Panc1 (cell line): ENCODE measurements at places on chromosomes 12 and 14.

- DNase-seq = no peak
These were observed 77.8 kb upstream of the MAX start for GRCh38 chr14:65179918-65180724.

DNA sequence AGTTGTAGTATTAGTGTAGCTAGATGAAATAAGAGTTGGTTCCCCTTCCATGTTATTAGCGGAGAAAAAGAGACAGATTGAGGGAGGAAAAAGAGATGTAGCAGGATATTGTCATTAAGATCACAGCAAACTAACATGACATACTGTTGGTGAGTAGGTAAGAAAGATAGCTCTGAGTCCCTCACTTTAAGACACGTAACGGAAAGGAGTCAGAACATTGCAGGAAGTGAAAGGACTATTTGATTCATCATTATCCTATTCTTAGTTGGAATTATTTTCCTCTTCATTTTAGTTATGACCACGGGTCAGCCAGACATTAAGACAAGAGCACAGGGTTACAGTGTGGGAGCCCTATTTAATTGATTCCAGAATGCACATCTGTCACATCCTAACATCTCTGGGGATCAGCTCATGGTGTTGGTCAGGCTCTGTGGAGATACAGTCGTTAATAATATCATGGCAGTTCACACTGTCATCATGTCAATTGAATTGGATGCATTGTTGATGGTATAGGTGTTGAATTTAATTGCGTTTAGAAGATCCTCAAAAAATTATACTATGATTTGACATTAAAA lies 55.0 kb downstream of the TMX1 start:
- DNase-seq = no peak

- no peak for DNase-seq
These were observed 121.3 kb downstream of the PDE3A start for GRCh38 chr12:20489645-20490044.

DNA sequence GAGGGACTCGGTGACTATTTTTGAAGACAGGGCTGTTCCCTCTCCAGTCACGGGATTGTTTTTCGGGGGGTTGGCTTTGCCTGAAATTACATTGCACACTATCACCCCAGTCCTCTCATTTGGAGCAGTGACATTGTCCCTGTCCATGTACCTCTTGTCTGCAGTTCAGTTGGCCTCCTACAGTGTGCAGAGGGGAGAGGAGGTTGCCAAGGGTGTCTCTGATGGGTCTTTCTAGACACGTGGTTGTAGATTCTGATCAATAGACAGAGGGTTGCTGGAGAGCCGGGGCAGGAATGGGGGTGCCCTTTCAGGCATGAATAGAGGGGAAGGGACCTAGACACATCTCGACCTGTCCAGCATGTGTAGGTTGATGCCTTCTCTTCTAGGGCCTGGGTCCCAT lies 1.2 kb downstream of the TMEM120B start:
- no peak for DNase-seq

DNA sequence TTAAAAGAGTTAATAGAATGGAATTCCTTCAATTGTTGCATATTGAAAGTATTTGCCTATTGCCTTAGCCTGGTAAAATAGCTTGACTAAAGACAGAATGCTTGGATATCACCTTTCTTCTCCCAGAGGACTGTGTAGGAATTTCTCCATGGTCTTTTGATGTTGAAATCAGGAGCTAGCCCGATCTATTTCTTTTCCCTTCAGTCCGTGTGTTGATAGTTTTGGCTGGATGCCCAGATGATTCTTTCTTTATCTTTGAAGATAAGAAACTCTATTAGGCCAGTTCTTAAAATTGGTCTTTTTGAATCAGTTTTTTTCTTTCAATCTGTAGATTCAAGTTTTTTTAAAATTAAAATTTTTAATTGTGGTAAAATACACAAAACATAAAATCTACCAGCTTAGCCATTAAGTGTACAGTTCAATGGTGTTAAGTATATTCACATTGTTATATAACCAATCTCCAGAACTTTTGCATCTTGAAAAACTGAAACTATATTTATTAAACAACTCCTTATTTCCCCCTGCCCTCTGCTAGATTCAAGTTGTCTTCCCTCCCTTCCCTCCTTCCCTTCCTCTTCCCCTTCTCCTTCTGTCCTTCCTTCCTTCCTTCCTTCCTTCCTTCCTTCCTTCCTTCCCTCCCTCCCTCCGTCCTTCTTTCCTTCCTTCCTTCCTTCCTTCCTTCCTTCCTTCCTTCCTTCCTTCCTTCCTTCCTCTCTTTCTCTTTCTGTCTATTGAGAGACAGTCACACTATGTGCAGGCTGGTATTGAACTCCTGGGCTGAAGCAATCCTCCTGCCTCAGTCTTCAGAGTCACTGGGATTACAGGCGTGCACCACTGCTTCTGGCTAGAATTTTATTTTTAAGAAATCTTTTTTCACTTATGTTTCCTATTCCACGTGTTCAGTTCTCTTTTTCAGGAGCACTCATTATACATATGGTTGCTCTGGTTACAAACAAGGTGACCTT lies 10.1 kb downstream of the LACRT start:
- no peak for DNase-seq

DNA sequence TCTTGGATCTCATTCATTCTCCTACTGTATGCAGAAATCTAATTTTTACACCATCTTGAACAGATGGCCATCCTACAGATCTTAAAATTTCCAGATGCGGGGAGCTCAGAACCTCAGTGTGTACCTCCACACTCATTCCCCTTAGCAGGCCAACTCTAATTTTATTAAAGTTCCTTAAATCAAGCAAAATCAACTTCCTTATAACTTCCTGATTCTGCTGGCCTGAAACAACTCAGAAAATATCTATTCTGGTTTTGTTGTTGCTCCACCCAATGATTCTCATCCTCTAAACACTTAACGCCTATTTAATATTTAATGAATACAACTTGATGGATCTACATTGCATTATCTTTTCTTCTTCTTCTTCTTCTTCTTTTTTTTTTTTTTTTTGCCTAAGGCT lies 3.1 kb downstream of the EMP1 start:
- DNase-seq = no peak

DNA sequence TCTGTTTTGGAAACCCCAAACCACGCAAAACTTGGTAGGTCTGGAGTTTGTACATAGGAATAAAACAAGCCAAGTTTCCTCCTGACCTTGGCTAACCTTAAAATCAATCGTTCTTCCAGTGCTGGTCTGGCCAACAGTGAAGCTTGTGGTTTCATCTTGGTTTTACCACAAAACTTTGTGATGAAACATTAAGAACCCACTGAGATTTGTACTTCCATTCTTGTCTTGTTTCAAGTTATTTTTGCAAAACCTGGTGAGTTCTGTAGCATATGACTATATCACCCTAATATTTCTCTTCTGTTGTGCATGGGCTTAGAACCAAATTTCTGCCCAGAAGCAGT lies 26.4 kb downstream of the SIX1 start:
- DNase-seq = no peak

- DNase-seq = no peak
These were observed 64.8 kb upstream of the PLEKHG3 start for GRCh38 chr14:64639340-64639821.

DNA sequence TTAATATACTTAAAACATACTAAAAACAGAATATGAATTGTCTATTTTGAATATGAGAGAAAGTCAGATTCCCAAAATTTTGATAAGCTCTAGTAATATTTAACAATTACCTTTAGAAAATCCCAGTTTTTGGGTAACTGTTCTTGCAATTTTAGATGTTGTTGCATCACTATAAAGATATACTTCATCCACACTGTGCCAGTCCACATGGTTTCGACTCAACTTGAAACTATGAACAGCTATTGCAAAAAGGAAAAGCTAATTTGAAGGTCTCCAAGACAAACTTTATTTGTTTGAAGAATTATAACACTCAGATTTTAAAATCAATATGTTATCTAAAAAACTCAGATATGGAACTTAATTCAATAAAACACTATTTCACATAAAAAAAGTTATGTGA lies 59.9 kb downstream of the DDHD1 start:
- DNase-seq = no peak

DNA sequence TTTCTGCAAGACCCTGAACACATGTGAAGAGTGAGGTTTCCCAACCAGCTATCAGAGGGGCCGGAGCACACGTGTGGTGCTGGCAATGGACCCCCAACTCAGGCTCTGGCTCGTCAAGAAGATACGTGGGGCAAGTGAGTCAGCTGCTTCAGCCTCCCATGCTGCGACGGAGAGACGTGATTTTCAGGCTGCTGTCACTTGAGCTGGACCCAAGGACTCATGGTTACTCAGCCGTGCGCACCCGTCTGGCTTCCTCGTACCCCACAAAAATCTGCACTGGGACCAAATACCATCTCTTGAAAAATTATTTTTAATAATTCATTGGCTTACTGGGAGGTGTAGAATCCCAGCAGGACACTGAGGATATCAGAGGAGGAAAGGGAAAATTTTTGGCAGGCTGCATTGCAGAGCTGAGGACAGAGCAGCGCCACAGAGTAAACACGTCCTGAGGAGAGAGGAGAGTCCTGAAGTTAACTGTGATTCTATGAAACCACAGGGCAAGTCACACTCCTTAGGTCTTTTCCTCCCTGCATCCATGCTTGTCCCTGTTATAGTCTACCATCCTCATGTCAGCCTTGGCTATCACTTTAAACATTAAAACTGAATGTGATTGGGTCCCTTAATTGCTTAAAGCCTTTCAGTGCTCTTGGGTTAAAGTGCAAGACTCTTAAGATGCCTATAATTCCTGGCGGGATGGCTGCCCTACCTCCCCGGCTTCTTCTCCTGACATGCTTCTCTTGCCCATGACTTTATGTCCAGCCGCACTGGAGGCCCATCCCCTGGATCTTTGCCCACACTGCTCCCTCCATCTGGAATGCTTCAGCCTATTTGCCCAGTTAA lies 95.3 kb upstream of the SLC35F4 start:
- DNase-seq = no peak

GRCh38 chr14:96658611-96659010 lies 138.6 kb upstream of the VRK1 start:
- DNase-seq = no peak

DNA sequence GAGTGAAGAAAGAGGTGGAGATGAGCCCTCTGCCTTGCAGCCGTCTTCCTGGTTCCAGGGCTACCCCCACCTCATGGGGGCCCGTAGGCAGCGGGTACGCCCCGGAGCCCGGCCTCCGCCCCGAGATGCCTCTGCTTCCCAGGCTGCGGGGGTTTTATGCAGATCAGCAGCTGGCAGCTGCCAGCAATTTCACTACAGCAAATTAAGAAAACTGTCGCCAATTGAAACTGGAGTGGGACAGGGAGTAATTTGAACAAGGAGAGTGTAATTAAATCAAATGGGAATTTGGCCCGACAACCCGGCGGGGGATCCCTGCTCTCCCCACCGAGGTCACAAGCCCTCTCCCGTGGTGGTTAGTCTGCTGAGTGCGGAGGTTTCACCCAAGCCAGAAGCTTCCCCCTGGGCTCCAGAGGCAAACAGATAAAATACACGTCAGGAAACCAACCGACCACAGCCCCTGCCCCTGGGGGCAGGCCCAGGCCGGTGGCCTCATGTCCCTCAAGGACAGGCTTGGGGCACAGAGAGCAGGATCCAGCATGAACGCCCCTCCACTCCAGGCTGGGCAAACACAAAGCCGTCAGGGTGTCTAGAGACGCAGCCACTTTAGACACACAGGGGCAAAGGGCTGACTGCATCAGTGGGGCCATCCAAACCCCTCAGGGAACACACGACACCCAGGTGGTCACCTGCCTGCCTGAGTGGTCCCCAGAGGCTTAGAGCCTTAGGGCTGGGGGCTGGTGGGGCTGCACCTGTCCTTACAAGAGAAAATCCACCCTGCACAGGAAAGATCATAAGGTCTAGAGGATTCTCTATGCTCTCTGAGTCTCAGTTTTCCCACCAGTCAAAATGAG lies 53.8 kb downstream of the TESC start:
- DNase-seq = no peak

GRCh38 chr14:68951800-68952530 lies 27.1 kb downstream of the ACTN1 start:
- no peak for DNase-seq

DNA sequence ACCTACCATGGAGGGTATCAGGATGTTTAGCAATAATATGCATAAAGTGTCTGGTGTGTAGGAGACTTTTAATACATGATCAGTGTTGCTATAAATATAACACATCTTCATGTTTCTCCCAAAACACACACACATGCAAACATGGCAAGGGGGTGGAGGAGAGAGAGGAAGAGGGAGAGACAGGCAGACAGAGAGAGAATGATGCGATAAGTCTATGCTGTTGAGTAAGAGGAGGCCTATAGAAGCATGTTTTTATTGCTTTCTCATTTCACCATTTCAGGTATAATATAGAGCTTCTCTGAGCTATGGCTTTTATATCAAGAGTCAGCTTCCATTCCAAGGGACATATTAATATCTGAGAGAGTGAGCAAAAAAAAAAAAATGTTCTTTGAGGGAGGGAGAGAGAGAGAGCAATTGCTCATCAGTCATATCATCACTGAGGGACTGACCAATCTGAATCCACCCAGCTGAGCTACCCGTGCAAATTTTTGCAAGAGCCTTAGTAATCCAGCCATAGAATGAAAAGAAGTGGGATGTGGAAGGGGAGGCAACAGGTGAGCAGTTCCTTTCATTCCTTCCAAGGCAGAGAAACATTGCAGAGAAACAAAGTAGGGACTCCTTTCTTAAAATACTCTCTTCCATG lies 54.8 kb upstream of the RASSF8 start:
- DNase-seq = no peak

DNA sequence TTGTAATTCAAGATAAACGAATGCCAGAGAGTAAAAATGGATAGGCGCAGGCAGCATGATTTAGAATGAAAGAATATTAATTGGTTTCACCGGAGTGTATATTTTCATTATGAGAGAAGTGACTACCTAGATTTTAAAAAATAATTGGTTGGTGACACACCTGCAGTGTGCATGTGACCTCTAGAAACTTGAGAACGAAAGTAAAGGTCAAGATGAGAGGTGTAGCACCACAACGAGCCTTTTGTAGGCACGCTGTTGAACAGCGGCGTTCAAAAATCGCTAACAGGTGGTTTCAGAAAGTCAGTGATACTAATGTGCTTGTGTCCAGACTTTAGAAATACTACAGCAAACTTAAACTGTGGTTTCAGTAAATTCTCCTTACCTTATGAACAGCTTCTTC lies 123.8 kb downstream of the NPAS3 start:
- no peak for DNase-seq

GRCh38 chr12:12636641-12637040 lies 25.0 kb downstream of the CREBL2 start:
- no peak for DNase-seq

DNA sequence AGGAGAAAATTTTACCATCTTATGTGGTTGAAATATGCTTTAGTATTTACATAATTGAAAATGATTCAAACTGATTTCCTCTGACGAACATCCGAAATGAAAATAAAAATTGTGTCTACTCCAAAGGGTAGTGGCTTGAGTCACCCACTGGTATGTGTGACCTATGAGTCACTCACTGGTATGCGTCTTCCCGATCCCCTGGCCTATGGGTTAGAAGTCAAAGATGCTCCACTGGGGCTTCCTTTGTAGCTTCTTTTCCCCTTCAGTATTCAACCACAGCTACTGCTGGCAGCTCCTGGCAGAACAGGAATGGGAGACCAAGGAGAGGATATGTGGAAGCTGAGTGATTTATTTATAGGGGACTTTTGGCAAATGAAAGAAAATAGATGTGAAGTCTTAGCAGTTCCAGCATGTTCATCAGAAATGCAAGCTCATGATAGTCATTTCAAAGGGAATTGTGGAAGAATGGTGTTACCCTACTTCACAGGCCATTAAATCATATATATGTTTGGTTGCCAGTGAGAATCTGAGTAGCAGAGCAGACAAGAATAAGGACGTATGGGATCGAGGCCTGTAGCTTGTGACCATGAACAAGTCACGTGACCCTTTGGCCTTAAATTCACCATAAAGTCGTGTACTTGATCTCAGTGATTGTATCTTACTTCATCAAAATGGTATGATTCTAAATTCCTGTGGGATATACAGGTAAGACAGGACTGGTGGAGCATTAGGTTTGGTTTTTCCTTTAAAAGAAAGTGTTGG lies 108.3 kb downstream of the CRADD start:
- peak; percentile 79 for DNase-seq
